Gastrocnemius medialis (tissue), 4 donors: ENCODE measurements at places on chromosomes 3 and 15. TPM values are rescaled to one million over a fixed set of nuclear protein-coding genes. Genes with fewer than 3 reads are reported as not detected.

DNA sequence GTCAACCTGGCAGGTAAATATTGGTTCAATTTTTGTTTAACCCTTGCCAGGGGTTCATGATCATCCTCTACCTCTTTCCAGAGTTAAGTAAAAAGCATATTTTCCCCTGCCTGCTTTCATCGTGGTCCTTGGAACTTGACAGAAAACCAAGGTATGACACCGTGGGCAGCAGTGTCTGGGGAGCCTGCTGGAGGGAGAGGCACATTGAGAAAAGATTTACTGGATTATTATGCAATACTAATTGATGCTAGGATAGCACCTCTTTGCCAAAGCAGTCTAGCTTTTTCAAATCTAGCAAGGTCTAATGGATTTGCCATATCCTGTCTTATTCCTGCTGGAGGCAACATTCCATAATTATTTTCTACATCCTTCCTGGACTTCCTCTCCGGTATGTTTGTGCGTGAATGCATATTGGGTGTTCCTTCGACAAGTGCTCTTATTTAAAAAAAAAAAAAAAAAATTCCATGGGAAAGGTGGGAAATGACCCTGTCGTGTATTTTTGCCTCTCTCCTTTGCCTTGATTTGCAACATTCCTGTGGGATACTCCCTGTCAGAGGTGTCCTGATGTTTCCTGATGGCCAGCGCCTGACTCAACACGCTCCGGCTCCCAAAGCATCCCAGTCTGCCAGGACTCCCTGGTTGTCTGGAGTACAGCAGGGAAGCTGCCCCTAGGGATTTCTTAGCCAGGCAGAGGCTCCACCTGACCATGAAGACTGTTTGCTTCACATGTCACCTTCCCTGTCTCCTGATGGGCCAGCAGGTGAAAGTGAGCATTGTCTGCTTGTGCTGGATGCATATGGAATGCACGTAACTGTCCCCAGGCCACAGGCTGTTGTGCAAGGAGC lies 6.3 kb downstream of the BHLHE40 start:
- H3K4me1 ChIP-seq: peaks cover 85% of the 10 kb centered on the region
- peak overlapping the region; percentile 100 for H3K27ac ChIP-seq
- no peaks in the 10 kb centered on the region for H3K27me3 ChIP-seq

DNA sequence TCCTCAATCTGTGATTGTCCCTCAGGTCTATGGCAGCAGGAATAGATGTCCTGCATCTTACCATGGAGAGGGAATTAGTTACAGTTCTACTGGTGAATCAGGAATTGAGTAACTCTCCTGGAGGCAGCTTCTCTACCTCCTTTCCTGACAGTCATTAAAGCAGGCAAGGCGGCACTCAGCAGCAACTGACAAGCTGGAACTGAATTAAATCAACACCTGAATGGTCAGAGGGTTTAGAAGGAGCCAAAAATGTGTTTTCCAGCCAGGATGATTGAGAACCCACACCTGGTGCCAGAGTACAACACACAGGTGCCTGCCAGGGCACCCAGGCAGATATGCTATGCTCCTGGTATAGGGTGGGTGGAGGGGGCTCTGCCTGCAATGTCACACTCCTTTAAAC lies 43.1 kb upstream of the TIPARP start:
- no peak overlapping the region for H3K4me3 ChIP-seq
- no peaks in the 10 kb centered on the region for H3K36me3 ChIP-seq
- no peak for DNase-seq
- H3K4me1 ChIP-seq: peaks cover 44% of the 10 kb centered on the region
- no peaks in the 10 kb centered on the region for H3K27me3 ChIP-seq
- H3K27ac ChIP-seq: peak overlapping the region; percentile 66

DNA sequence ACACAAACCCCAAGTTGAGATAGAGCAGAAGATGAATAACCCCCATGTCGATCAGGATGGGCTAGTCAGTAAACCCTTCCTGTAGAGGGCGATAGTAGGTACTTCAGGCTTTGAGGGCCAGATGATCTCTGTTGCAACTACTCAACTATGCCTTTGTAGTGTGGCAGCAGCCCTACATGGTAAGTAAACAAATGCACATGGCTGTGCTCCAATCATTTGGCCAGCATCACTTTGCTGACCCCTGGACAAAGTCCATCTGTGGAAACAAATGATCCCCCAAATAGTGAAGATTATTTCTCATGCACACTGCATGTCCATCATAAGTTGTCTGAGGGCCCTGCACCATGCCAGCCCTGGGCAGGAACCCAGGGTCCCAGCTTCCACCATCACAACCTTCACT lies 402.2 kb upstream of the PROK2 start:
- H3K4me1 ChIP-seq: no peaks in the 10 kb centered on the region
- no peaks in the 10 kb centered on the region for H3K27me3 ChIP-seq
- DNase-seq: no peak
- no peaks in the 10 kb centered on the region for H3K36me3 ChIP-seq
- H3K27ac ChIP-seq: no peak overlapping the region
- H3K4me3 ChIP-seq: no peak overlapping the region

DNA sequence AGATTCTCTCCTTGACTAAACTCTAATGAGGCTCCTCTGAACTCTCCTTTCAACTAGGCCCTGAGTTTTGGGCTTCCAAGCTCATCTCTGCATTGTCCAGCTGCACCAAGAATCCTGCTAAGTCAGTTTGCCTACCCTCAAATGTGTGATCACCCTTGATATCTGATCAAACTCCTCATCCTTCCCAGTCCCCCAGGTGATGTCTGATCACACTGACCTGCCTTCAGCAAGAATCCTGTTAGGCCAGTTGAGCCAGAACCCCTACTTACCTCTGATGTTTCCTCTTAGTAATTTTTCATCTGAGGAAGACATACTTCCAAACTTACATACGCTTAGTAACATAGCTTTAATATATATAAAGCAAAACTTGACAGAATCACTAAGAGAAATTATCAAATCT lies 28.8 kb downstream of the SUMF1 start:
- no peaks in the 10 kb centered on the region for H3K36me3 ChIP-seq
- H3K27ac ChIP-seq: no peak overlapping the region
- no peak for DNase-seq
- H3K27me3 ChIP-seq: no peaks in the 10 kb centered on the region

DNA sequence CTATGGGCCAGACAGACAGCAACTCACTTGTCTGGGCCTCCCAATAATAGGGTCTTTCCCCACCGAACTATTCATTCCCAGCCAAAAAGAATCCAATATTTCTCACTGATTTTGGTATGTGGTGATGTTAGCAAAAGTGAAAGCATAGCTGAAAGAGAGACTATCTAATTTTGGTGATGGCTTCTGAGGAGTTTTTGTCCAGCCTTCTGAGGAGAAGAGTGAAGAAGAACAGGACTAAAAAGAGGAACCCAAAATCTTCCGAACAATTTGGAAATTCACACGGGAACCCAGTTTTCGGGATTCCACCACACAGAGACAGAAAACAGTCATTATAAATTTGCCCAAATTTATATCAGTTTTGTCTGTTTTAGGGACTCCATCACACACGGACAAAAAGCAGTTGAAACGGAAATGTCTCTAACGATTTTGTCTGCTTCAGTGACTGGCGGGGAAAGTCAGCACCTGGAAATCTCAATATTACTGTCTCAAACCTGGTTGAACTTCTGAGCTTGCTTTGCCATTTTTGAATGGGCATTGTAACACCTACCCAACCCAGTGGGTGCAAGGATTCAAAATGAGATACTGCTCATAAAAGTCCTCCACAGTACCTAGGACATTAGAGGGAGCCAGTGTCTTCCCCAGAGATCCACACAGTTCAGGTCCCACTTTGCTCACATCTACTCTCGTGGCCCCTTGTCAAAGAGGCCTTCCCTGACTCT lies 9.1 kb downstream of the CD80 start:
- no peak overlapping the region for H3K27ac ChIP-seq
- H3K4me3 ChIP-seq: no peak overlapping the region
- no peaks in the 10 kb centered on the region for H3K27me3 ChIP-seq
- no peaks in the 10 kb centered on the region for H3K36me3 ChIP-seq
- H3K4me1 ChIP-seq: no peaks in the 10 kb centered on the region

GRCh38 chr3:139797724-139798343 lies 120.1 kb upstream of the NMNAT3 start:
- H3K4me1 ChIP-seq: no peaks in the 10 kb centered on the region
- no peak for DNase-seq
- H3K4me3 ChIP-seq: no peak overlapping the region
- no peaks in the 10 kb centered on the region for H3K36me3 ChIP-seq

The SUSD5 gene
- total RNA-seq: 0.84 TPM

The CLSTN2 gene
- 4.4 TPM for total RNA-seq

The MCF2L2 gene
- 0.61 TPM for total RNA-seq

The THBS1 gene
- 10.7 TPM for total RNA-seq

The SERPINI2 gene
- not detected for total RNA-seq
